Kidney epithelial cell (primary cell): ENCODE measurements at places on chromosomes 2 and 18. TPM values are rescaled to one million over a fixed set of nuclear protein-coding genes. Genes with fewer than 3 reads are reported as not detected.
A peak's percentile ranks its signal among the peaks of the same experiment; 100 is the strongest.

DNA sequence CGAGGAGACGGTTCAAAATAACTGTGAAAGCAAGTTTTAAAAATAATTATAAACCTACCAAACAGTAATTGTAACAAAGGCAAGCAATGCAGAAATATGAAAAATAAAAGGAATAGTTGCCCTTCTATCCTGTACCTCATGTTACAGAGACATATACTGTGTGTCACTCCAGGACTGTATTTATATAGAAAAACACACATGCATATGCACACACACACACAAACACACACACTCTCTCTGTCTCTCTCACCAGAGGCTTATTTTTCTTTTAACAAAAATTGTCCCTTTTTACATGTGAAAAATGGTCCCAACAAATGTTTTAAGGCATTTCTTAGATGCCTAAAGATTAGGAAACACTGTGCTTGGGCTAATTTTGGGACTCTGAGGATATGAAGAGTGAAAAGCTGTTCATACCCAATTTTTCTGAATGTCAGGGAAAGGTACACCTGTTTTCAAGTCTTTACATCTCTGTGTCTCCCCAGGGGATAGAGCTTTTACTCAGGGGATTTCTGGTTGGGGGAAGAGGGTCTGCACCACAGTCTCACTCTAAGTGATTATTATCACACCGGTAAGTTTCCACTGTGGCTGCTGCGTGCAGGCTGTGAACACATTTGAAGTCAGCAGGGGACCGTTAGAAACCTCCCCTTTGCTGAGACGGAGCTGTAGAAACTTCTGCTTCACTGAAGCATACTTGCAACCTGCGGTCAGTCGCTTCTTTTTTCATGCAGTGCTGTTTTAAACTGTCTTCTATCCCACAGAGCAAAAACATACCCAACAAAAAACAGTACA lies 51.4 kb upstream of the SPAG16 start:
- DNase-seq = no peak

LYG1 gene
- total RNA-seq = 0.25 and 1.0 TPM in 2 replicates

PTRHD1 gene
- total RNA-seq = 32.0 and 54.0 TPM in 2 replicates

CIB4 gene
- total RNA-seq = not detected in 2 replicates

DNA sequence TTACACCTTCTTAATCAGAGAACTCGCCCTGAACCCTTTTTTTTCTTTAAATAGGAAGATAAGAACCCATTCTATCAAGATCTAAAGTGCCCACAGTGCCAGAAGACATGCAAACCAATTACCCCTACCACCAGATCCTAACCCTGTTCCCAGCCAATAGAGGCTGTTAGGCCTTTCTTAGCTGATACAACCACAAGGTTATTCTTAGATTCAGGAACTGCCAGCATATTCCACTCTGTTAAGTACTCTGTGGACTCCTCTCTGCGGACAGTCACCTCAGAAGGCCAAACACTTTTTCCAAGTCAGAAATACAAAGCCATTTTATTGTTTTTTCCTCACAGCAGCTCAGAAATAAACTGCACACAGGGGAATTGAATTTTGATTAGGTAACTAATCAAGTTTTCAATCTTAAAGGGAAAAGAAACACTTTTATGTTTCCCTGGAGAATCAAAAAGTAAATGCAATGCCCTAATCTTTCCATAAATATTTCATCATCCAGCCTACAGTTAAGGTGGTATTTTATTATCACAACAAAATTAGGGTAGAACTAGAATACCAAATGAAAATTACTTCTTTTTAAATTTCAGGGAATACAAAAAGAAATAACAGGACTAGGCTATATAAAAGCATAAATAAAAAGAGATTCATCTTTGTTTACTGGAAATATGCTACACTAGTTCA lies 111.4 kb downstream of the NBAS start:
- no peak for DNase-seq

GRCh38 chr2:117411983-117412382 lies 402.5 kb upstream of the DDX18 start:
- no peak for DNase-seq

DNA sequence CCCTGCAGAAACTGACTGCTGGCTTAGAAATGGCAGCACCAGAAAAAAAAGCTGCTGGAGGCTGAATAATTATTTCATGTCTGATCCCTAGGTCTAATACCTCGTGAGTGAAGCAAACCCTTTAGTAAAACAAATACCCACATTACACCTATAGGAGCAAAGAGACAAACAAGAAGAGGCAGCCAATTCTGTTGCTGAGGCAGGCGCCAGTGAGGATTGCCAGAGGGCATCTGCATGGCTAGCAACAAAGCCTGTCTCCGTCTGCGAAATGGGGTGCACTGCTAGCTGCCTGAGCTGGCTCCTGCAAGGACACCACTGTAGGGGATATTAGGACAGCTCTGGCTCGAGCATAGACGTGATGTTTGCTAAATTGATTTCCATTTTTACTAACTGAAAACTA lies 509.7 kb downstream of the TDRD15 start:
- DNase-seq = no peak

GRCh38 chr2:39380525-39381150 lies 56.4 kb downstream of the MAP4K3 start:
- DNase-seq = no peak

DNA sequence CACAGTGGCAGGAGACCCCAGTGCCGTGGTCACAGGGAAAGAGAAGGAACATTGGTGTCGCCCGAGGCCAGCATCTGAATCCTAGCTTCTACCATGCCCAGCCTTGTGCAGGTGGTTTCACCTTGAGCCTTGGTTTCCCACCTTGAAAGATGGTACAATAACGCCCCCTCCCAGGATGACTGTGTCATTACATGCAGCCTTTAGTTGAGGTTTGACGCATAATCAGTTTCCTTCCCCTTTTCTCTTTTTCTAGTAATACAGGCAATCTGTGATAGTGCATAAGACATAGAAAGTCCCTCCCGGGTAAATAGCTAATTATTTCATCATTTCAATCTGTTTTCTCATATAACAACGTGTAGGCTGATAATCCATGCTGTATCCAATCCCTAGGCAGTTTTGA lies 29.8 kb upstream of the ZNF407 start:
- DNase-seq = no peak

DNA sequence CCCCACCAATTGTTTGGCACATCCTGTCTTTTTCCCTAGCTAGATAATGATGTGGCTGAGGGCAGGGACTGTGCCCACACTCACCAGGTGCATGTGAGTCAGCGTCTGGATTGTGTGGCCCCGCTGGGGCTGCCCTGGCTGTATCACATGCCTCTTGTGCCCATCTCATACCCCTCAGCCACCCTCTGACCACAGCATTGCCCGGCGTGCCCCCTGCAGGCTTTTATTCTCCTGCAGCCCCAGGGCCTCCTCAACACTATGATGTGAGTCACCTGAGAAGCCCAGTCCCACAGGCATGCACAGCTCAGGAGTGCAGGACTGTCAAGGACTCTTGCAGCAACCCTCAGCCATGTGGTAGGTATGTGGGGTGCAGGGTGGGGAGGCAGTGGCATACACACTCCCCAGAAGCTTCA lies 14.8 kb upstream of the STEAP3 start:
- peak; percentile 84 for DNase-seq

YIPF4 gene
- total RNA-seq = 21.6 and 29.8 TPM in 2 replicates

GRCh38 chr2:9087121-9087681 lies 83.7 kb upstream of the MBOAT2 start:
- no peak for DNase-seq

GRCh38 chr2:14094592-14094991 lies 537.9 kb upstream of the LRATD1 start:
- DNase-seq = no peak

DNA sequence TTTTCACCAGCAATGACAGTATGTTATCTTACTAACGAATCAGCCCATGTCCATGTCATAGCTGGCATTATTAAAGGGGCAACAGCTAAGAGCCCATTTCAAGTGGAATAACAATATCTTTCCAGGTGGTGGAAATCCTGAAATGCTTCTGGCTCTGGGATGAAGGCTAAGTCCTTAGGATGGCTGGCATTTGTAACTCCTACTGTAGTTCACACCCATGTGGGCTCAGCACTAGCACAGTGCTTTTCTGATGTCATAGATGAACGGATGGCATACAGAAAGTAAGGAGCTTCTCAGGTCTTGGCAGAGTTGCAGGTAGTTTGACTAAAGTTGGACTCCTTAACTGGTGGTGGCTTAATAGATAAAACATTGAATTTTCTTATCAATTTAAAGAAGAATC lies 10.0 kb downstream of the TMEM200C start:
- DNase-seq = no peak

GRCh38 chr2:37878536-37878935 lies 46.6 kb upstream of the RMDN2 start:
- DNase-seq = no peak

DNA sequence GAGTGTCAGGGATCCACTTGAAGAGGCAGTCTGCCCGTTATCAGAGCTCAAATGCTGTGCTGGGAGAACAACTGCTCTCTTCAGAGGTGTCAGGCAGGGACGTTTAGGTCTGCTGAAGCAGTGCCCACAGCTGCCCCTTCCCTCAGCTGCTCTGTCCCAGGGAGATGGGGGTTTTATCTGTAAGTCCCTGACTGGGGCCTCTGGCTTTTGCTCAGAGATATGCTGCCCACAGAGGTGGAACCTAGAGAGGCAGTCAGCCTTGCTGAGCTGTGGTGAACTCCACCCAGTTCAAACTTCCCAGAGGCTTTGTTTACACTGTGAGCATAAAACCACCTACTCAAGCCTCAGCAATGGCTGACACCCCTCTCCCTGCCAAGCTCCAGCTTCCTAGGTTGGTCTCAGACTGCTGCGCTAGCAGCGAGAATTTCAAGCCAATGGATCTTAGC lies 38.1 kb downstream of the PLEK start:
- no peak for DNase-seq

- DNase-seq = no peak
These were observed 139.5 kb downstream of the PTH2R start for GRCh38 chr2:208546107-208546506.

DNA sequence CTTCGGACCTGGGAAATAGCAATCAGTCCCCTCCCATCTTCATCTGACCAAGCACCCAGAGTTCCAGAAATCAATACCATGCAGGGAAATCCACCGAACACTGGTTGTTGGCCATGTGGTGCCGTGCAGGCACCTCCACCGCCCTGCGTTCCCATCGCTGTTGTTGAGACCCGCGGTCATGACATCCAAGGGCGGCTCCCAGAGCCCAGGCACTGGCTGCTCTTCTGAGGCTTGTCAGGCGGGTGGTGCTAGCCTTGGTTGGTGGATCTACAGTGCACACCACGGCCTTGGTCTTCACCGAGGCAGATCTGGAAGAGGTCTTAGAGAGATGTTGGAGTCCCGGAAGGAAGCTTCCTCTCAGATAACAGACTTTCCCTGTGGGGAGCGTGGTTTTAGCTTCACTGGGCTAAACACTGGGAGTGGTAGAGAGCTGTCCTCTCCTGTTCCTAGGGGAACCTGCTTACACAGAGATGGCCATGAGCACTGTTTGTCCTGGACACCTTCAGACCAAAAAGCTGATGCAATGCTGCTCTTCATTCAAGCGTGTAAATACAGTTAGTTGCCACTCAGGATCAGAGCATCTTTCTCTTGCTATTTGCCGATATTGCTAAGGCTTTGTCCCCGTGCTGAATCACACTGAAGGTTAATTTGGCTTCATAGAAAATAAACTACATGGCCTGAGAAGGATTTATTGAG lies 58.3 kb downstream of the SMIM21 start:
- no peak for DNase-seq

FAP gene
- 2.8 and 3.6 TPM in 2 replicates for total RNA-seq

EPB41L3 gene
- 37.4 and 43.0 TPM in 2 replicates for total RNA-seq

DNA sequence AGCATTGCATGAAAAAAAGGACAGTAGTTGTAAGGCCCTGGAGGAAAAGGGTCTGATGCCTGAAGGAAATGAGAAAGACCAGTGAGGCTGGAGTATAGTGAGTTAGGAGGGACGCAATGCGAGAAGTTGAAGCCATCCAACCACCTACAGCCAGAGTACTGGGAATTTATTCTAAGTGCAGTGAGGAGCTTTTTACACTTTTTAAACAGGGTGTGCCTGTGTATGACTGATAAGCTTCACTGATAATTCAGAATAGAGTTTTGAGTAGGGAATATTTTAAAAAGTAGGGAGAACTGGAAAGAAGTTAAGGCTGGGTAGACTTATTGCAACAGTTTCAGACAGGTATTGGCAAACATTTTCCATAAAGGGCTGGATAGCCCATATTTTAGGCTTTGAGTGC lies 35.9 kb upstream of the CCDC85A start:
- DNase-seq = no peak

HOXD10 gene
- 5.1 and 5.6 TPM in 2 replicates for total RNA-seq

- no peak for DNase-seq
These were observed 145.4 kb upstream of the SATB2 start for GRCh38 chr2:199602896-199603717.

GRCh38 chr2:133605011-133605765 lies 36.9 kb upstream of the NCKAP5 start:
- DNase-seq = no peak

DNA sequence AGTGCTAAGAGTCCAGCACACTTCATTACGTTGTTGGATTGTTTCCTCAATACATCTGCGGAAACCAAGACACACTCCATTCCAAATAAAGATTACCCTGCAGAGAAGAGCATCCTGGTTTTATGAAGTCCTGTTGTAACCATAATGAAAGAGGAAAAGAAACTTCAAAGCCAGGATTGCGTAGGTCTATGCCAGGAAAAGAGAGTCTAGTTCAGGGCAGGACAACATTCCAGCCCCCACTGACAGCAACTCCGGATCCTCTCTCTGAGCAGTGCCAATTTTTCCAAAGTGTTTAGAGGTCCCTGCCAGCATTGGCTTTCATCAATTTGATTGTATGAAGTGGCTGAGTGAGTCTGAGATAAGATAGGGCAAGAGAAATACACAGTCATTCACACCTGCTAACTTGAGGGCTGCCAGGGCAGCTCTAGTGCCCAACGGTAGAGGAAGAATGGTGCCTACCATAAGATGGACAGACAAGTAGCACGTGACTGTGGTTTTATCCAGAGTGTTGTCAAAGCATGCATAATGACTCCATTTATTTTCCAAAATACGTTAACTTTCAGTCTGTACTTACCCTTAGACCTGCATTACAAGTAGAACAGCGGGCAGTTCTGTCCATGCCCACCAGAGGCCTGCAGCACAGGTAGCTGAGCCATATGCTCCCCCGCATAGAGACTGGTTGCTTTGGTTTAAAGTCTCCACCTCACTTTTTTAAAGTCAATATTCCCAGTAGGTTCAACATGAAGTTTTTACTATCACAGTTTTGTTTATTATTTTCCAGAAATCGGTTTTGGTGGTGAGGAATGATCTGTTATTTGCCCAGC lies 23.7 kb downstream of the PIEZO2 start:
- DNase-seq = no peak

- no peak for DNase-seq
These were observed 159.5 kb downstream of the ERBB4 start for GRCh38 chr2:212379103-212379502.
